Right hindlimb (tissue), 1 donor: ENCODE measurements at places on chromosomes 1 and 21.

DNA sequence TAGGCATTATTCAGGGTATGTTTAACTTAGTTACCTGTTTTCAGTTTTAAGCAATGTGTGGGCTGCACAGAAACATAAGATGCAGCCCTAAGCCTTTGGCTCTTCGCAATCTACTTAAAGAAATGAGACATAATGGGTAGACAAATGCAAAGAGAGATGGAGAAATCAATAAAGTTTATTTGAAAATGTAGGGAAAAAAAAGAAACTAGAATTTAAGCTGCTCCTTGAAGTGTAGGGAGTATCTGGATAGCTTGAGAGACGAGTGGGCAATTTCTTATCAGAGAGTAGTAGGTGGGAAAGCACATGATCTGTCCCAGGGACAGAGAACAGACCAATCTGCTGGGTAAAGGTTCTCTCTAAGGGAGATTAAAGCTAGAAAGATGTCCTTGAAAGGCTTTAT is 8.9 kb downstream of the WNT2B start:
- no peak for DNase-seq

- DNase-seq, result no peak
Measured at GRCh38 chr1:152048416-152049009, 11.7 kb upstream of the S100A11 start.

DNA sequence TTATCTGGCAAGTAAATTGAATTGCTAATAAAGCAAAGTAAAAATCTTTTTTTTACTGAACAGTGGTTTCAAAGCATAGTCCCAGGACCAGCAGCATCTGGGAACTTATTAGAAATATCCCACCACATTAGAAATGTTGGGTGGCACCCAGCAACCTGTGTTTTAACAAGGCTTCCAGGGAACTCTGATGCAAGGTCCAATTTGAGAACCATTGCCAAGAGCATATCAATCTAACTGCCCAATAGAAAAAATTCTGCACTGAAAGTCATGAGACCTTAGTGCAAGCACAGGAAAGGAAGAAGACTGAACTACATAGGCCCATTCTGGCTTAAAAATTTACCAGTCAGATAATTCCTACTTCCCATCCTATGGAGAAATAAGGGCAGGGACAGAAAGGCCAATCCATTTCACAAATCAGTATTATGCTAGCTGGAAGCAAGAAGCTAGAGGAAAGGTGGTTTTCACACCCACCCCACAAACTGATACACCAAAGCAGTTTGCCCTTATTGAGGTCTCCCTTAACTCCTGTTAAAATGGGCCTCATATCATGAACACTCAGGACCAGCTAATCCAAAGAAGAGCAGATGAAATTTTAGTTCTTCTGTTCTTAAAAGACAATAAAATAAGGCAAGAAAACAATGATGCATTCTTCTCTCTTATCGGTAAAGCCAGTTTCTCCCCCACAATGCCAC is 17.5 kb upstream of the C1orf105 start:
- DNase-seq, result no peak

DNA sequence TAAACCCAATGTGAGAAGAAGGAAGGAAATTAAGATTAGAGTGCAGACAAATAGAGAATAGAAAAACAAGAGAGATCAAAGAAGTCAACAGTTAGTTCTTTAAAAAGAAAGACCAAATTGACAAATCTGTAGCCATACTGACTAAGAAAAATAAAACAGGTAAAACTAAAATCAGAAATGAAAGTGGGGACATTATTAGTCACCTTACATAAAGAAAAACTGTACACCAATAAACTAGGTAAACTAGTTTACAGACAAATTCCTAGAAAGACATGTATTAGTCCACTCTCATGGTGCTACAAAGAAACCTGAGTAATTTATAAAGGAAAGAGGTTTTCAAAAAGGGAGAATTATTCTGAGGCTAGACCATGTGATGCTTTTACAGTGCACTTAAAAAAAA is 22.3 kb downstream of the BLZF1 start:
- DNase-seq, result no peak

- DNase-seq, result peak; percentile 41
Measured at GRCh38 chr1:152189657-152190442, 30.8 kb upstream of the RPTN start.

DNA sequence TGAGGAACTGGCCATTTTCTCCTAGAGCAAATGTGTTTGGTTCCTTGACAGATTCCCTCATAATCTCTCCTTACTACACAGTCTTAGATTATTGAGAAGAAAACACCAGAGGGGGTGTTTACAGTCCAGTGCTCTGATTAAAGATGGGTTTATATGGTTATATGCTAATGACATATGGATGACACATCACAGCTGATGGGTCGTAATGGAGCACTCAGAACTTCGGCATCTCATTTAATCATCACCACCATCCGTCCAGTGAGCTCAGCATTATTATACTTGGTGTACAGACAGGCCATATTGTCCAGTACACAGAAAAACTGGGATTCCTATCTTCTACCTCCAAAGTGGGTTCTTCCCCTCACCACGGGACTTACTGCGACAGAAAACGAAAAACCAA is 22.3 kb upstream of the NR5A2 start:
- DNase-seq, result no peak

- no peak for DNase-seq
Measured at GRCh38 chr1:169364948-169365347, 2.6 kb downstream of the NME7 start.

GRCh38 chr21:36773117-36773516 is 74.2 kb downstream of the SIM2 start:
- peak; percentile 70 for DNase-seq

DNA sequence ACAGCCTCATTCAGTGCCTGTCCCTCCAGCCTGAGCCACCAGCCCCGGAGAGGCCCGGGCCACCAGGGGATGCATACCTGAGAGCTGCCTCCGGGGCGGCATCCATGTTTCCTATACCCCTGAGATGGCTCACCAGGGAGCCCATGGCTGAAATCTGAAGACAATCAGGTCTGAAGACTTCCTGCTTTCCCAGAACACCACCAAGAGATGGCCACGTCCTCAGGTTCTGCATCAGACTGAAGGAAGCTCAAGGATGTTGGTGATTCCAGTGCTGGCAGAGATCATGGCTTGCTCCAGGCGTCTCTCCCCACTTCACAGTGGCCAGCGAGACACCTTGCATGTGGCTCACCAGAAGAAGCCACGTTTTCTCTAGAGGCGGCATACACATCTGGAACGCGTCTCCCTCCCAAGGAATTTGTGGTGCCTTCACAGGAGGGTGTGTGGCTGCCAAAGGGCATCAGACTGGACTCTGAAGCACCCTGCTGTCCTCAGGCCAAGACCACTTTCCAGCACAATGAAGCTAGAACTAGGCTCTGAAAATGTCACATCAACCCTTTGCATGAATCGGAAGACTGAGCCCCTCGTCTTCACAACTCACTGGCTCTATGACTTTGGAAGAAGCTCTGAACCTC is 170.7 kb upstream of the IRF2BP2 start:
- DNase-seq, result no peak

- DNase-seq, result no peak
Measured at GRCh38 chr1:185987611-185988321, 253.6 kb downstream of the HMCN1 start.

- no peak for DNase-seq
Measured at GRCh38 chr1:46301406-46301807, 2.0 kb downstream of the LRRC41 start.

- no peak for DNase-seq
Measured at GRCh38 chr1:10672343-10673050, 123.9 kb downstream of the CASZ1 start.

GRCh38 chr1:6825828-6826227 is 40.6 kb downstream of the CAMTA1 start:
- DNase-seq, result no peak

DNA sequence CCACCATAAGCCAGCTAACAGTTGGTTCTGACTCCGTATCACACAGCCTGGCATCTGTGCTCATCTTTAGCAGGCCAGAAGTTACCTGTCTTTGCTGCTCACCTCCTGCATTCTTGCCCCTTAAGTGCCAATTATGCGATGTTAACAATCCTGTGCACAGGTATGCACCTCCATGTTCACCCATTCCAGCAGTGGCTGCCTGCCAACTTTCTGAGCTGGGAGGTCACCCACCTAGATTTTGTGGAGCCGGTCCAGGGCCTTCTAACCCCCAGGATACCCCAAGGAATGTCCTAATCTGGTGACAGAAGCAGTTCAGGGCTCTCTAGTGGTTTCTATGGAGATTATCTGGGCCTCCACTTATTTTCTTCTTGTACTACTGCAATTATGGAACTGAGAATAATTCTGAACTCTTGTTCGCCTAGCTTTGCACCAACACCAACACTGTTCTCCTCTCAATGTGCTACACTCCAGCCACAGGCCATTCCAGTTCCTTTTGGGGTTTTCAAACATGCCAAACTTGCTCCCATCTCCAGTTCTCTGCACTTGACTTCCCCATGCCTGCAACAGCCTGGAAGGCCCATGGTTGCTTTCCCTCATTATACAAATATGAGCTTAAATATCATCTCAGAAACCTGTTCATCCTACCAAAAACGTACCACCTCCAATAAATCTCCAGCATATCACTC is 9.0 kb downstream of the BCAR3 start:
- DNase-seq, result no peak

DNA sequence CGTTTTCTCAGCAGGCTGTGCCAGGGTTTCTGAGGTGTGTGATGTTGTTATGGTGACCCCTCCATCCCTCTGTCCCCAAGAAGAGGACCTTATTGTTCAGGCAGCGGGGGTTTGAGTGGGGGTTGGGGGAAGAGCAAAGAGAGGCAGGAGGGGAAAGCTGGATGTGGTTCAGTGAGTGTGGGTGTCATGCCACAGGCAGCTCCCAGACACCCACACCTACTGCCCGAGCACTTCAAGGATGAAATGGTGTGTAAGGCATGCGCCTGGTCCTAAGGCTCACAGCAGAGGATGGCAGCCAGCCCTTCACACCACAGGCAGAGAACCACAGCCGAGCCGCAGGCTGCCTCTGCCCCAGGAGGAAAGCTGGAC is 49.9 kb upstream of the STUM start:
- no peak for DNase-seq

GRCh38 chr1:2623571-2624337 is 9.1 kb downstream of the MMEL1 start:
- DNase-seq, result no peak

DNA sequence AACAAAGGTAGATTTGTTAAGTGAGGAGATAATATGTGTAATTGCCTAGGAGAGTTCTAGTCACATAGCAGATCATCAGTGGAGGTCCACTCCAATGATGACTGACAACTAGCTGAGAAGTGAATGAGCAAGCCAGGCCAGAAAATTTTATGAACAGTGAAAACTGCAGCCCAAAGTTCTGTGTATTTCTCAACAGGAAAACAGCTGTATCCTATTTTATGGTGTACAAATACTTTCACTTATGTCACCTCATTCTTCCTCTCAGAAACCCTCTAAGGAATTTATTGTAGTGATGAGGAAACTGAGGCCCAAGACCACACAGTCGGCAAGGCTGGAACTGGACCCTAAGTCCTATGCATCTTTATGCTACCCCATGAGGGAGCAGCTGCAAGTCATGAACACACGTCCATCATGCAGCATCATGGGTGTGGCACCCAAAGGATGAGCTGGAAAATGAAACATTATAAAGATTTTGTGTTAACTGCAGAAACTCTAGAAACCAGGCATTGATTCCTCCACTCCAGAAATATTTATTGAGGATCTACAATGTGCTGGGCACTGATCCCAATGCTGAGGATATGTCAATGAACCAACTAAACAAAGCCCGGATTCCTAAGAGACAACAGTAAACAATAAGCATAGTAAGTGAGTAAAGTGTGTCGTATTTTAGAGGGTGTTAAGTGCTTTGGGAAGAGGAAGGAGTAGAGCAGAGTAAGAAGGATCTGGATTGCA is 99.5 kb upstream of the DUSP10 start:
- peak; percentile 60 for DNase-seq

- DNase-seq, result no peak
Measured at GRCh38 chr21:45297329-45297728, 9.6 kb upstream of the POFUT2 start.

GRCh38 chr21:29540289-29540688 is 241.6 kb downstream of the BACH1 start:
- no peak for DNase-seq

DNA sequence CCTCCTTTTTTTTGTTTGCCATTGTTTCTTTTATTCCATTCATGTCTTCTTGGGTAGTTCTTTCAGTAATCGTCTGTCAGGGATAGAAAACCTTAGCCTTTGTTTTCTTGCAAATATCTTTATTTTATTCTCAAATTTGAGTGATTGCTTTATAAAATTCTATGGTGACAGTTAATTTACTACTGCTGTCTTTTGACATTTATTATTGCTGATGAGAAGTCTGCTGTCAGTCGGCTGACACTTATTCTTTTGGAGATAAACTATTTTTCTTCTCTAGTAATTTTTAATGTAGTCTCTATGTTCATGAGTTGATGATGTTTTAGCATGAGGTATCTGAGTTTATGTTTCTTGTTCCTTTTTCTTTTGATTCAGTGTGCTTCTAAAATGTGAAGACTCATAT is 983.8 kb downstream of the TTLL7 start:
- DNase-seq, result no peak

DNA sequence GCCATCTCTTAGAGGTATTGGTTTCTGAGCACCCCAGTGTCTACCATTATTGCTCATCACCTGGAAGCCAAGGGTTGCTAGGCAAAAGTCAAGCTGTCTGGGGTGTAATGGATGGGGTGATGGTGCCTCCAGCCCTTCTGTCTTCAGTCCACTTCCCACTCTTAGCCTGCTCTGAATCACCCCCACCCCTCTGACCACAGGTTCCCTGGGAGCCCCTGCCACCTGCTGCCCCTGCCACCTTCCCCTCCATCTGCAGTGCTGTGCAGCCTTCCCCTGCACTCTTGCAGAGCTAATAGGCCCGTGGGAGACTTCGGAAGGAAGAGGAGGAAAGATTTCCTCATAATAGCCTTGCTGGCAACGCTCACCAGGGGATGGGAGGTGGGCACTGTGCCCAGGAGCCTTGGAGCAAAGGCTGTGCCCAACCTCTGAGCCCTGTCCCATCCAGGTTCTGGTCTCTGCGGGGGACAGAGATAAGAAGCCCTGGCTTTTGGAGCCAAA is 35.5 kb downstream of the CAPN2 start:
- no peak for DNase-seq

GRCh38 chr1:47534436-47534835 is 96.6 kb downstream of the FOXD2 start:
- DNase-seq, result no peak

DNA sequence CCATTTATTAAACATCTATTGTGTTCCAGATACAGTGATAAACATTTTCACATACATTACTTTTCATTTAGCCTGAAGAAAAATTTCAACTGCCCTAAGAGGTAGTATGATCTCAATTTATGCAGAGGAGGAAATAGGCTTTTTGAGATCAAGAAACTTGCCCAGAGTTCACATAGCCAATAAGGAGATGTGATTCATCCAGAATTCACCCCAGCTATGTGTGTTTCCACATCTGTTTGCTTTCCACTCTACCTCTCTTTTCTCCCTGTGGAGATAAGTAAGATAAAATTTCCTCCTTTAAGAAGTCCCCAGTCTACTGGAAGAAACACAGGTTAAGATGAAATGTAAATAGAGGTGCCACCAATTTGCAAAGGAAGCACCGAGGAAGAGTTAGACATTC is 199.7 kb upstream of the C8B start:
- no peak for DNase-seq

DNA sequence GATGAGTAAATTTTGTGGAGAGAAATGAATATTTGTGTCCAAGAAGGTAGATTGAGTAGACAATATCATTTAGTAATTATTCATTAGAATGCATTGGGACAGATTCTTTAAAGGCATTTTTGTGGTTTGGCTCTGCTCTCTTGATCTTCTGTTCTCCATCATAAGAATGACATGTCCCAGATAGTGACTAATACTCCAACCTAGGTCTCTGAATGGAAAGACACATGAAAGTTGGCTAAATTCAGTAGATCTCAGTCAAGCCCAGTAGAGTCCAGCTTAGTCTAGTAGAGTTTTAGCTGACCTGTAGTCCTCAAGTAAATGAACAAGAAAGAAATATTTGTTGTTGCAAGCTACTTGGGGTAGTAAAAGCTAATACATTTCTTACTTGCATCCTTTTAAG is 61.8 kb upstream of the DNAH14 start:
- no peak for DNase-seq
